ENCODE measurements at places on chromosomes 3 and 15.
A peak's percentile ranks its signal among the peaks of the same experiment; 100 is the strongest.

- DNase-seq = peak; percentile 97
Observed at GRCh38 chr3:50600841-50601591, 10.6 kb downstream of the CISH start.

DNA sequence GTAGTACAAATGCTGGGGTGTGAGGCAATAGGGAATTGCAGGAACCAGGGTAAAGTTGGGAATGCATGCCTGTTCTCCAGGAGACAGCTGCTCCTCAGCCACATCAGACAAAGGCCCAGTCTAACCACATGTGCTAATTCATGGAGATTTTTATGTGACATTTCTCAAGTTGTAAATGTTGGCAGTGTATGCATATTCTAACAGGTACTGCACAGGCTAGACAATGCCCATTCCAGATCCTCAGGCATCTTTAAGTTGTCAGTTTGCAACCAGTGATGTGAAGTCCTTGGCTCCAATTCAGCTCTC is 84.9 kb downstream of the EEFSEC start:
- DNase-seq = no peak

GRCh38 chr3:4856136-4856535 is 123.1 kb upstream of the BHLHE40 start:
- no peak for DNase-seq

DNA sequence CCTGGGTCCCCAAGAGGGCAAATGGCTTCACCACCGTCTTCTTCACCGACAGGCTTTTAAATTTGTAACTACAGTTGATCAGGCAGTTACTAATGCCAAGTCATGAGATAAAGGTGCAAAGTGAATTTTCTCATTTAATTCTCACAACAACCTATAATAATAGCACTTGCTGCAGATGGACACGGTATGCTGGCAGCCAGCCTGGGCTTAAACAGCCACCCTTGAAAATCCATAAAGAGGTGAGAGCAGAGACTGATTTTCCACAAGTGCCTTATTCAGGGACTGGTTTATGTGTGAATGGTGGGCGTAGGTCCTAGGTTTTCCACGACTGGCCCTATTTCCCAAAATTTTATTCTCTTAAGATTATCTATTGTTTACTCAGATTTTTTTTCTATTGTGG is 117.8 kb downstream of the RAB11A start:
- no peak for DNase-seq

GRCh38 chr15:66947471-66947870 is 117.9 kb upstream of the SMAD3 start:
- DNase-seq = no peak

GRCh38 chr3:188663839-188664238 is 507.9 kb upstream of the TPRG1 start:
- no peak for DNase-seq

- no peak for DNase-seq
Observed at GRCh38 chr15:60726576-60726975, 247.6 kb upstream of the ICE2 start.

DNA sequence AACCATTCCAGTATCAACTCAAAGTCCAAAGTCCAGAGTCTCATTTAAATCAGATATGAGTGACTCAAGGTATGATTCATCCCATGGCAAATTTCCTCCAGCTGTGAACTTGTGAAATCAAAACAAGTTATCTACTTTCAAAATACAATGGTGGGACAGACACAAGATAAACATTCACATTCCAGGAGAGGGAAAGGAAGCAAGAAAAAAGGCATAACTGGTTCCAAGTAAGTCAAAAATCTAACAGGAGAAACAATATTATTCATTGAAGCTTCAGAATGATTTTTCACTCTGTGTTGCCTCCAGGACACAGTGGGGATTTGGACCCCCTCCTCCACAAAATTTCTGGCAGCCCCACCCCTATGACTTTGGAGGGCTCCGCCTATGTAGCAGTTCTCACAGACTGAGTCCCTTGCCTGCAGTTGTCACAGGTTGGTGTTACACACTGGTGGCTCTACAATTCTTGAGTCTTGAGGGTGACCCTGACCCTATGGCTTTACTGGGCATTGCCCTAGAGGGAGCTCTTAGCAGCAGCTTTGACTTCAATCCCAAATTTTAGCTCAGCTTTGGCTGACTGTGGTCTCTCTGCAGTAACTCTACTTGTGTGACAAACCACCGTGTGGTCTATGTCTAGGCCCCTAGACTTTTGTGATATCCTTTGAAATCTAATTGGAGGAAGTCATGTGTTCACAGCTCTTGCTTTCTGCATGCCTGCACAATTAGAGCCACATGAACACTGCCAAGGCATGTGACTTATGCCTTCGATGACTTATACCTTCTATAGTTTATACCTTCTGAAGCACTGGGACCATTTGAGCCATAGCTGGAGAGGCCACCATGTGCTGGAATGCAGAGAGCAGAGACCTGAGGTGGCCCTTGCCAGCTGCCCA is 644.2 kb downstream of the GRM7 start:
- peak; percentile 60 for DNase-seq

DNA sequence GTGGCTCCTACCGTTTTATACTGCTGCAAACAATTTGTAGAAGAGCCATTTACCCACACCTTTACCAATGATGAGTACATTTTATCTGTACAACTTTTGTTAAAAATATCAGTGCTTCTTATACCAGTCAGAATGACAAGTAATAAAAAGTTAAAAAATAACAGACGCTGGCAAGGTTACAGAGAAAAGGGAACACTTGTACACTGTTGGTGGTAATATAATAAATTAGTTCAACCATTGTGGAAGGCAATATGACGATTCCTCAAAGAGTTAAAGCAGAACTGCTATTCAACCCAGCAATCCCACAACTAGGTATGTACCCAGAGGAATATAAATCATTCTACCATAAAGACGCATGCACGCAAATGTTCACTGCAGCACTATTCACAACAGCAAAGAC is 51.9 kb downstream of the ARRDC4 start:
- DNase-seq = no peak

- no peak for DNase-seq
Observed at GRCh38 chr3:44252332-44252959, 10.8 kb downstream of the TOPAZ1 start.

GRCh38 chr3:155069729-155070128 is 10.4 kb upstream of the MME start:
- no peak for DNase-seq

- no peak for DNase-seq
Observed at GRCh38 chr3:3618623-3619022, 180.6 kb upstream of the LRRN1 start.

GRCh38 chr3:30611613-30612436 is 5.4 kb downstream of the TGFBR2 start:
- DNase-seq = no peak

GRCh38 chr3:10471054-10471688 is 34.2 kb downstream of the ATP2B2 start:
- no peak for DNase-seq

GRCh38 chr15:19984101-19984500 is 557.5 kb downstream of the GOLGA6L6 start:
- DNase-seq = no peak

DNA sequence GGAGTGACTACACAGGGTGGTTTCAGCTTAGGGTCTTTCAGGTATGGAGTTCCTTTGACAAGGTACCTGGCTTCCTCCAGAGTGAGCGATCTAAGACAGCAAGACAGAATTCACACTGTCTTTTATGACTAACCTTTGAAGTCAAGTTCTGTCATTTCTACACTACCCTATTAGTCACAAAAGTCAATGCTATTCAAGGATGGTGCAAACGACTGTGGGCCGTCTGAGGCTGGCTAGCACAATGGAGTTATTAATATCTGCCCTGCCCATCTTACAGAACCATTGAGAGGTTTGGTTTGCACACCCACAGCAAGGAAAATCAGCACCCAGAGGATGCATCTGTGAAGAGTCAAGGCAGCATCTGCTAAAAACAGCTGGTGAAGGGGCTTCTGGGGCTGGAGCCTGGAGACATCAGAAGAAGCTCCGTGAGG is 62.9 kb upstream of the XCR1 start:
- DNase-seq = no peak

DNA sequence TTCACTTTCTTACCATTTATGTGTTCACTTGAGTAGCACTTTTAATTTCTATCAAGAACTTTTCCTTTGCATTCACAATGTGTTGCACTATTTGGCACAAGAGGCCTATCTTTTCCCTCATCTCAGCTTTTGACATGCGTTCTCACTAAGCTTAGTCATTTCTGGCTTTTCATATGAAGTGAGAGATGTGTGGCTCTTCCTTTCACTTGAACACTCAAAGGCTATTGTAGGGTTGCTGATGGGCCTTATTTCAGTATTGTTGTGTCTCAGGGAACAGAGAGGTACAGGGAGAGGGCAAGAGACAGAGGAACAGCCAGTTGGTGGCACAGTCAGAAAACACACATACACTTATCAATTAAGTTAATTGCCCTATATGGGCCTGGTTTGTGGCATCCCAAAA is 127.4 kb upstream of the MLF1 start:
- no peak for DNase-seq

GRCh38 chr15:66936109-66936860 is 129.1 kb upstream of the SMAD3 start:
- DNase-seq = peak; percentile 76

DNA sequence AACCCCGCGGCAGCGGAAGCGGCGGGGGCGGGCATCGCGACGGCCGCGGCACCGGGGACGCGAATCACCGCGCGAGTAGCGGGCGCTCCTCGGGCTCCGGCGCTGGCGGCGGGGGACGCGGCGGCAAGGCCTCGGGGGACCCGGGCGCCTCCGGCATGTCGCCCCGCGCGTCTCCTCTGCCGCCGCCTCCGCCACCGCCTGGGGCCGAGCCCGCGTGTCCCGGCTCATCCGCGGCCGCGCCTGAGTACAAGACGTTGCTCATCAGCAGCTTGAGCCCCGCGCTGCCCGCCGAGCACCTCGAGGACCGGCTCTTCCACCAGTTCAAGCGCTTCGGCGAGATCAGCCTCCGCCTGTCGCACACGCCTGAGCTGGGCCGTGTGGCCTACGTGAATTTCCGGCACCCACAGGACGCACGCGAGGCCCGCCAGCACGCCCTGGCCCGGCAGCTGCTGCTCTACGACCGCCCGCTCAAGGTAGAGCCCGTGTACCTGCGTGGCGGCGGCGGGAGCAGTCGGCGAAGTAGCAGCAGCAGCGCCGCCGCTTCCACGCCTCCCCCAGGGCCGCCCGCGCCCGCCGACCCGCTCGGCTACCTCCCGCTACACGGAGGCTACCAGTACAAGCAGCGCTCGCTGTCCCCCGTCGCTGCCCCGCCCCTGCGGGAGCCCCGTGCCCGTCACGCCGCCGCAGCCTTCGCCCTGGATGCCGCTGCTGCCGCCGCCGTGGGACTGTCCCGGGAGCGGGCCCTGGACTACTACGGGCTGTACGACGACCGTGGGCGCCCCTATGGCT is 675 bp downstream of the RBM15B start:
- DNase-seq = peak; percentile 56

GRCh38 chr3:68648494-68648893 is 283.9 kb downstream of the TAFA4 start:
- DNase-seq = no peak

GRCh38 chr3:57064001-57064400 is 3.5 kb downstream of the SPATA12 start:
- no peak for DNase-seq

- no peak for DNase-seq
Observed at GRCh38 chr3:172089250-172089649, 49.9 kb downstream of the FNDC3B start.

- DNase-seq = no peak
Observed at GRCh38 chr3:141093397-141093796, 42.2 kb downstream of the SPSB4 start.

- no peak for DNase-seq
Observed at GRCh38 chr3:5651351-5651750, 463.8 kb downstream of the EDEM1 start.

- DNase-seq = no peak
Observed at GRCh38 chr15:100759106-100759505, 120.5 kb upstream of the ALDH1A3 start.

DNA sequence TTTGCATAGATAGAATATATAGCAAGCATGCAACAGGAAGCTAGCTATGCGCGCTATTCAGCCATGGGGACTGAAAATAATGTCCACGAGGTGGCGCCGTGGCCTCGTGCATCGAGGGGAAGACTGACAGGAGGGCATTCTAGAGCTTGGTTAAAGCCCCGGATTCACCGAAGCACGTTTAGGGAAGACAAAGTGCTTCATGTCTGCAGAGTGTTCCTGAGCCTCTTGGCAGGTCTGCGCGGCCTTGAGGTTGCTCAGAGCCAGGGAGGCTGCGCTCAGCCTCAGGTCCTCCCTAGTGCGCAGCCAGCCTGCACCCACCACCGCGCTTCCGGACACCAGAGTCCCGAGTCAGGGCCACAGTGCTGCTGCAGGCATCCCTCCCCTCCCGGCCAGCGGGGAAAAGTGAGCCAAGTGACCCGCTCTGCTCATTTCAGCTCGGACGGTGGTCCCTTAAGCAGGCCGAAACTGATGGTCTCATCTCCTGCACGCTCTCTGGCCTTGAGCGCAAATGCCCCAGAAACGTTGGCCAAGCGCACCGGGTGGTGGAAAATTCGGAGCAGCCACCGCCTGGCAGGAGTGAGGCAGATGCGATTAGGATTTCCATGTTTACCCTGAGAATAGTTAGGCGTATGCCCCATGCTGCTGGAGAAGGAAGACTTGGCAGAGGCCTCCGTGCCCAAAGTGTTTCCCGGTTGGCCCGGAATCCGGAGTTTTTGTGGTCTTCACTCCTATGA is 24.8 kb downstream of the GABRA5 start:
- peak; percentile 47 for DNase-seq

GRCh38 chr15:80977627-80978036 is 12.0 kb downstream of the MESD start:
- peak; percentile 69 for DNase-seq

- peak; percentile 74 for DNase-seq
Observed at GRCh38 chr3:136862617-136863322, 762 bp downstream of the NCK1 start.

- no peak for DNase-seq
Observed at GRCh38 chr15:92807971-92808571, 92.1 kb upstream of the CHD2 start.

DNA sequence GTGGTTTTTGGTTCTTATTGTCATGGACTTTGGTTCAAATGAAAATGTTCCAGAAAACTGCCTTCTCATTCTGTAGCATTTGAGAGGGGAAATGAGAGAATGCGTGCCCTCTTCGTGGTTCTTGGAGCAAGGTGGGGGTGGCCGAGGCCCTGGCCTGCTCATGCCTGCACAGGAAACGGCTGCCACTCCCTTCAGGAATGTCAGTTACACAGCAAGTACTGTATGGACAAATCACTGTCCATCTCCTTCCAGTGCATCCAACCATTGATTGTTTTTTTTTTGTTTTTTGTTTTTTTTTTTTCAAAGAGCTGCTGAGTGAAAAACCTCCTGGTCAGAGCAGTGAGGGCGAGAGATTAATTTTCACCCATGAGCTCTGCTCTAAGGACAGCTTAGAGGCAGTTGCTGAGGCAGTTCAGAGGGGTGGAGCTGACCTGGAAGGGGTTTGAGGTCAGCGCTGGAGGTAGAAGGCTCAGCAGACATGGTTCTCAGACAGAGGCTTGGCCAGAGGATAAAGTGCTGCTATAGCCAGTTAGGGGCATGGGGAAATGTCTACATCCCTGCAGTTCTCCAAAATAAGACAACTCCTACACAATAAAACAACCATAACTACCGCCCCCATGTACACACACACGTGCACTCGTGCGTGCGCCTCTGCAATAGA is 20.2 kb upstream of the KIF23 start:
- DNase-seq = no peak
